Glomerular endothelial cell (primary cell): ENCODE measurements at places on chromosomes 11 and 22. TPM values are rescaled to one million over a fixed set of nuclear protein-coding genes. Genes with fewer than 3 reads are reported as not detected.

YAP1 gene
- 26.2 and 37.9 TPM in 2 replicates for total RNA-seq

XKR3 gene
- not detected in 2 replicates for total RNA-seq

OR52I2 gene
- not detected in 2 replicates for total RNA-seq

SMIM35 gene
- 0.12 TPM in 1 of 2 replicates, not detected in the other for total RNA-seq

SYNGR1 gene
- total RNA-seq: 3.1 and 3.3 TPM in 2 replicates

ST14 gene
- 0.12 TPM in 1 of 2 replicates, not detected in the other for total RNA-seq

ANKK1 gene
- 0.12 TPM in 1 of 2 replicates, not detected in the other for total RNA-seq

TEX12 gene
- total RNA-seq: 0.23 TPM in 1 of 2 replicates, not detected in the other

- DNase-seq: no peak
These were observed 326.2 kb upstream of the PDGFD start for GRCh38 chr11:104490182-104490581.

GRCh38 chr11:114060392-114061047, 1.0 kb downstream of the ZBTB16 start:
- no peak for DNase-seq

- DNase-seq: no peak
These were observed 18.3 kb upstream of the ZBED5 start for GRCh38 chr11:10876158-10876557.

DNA sequence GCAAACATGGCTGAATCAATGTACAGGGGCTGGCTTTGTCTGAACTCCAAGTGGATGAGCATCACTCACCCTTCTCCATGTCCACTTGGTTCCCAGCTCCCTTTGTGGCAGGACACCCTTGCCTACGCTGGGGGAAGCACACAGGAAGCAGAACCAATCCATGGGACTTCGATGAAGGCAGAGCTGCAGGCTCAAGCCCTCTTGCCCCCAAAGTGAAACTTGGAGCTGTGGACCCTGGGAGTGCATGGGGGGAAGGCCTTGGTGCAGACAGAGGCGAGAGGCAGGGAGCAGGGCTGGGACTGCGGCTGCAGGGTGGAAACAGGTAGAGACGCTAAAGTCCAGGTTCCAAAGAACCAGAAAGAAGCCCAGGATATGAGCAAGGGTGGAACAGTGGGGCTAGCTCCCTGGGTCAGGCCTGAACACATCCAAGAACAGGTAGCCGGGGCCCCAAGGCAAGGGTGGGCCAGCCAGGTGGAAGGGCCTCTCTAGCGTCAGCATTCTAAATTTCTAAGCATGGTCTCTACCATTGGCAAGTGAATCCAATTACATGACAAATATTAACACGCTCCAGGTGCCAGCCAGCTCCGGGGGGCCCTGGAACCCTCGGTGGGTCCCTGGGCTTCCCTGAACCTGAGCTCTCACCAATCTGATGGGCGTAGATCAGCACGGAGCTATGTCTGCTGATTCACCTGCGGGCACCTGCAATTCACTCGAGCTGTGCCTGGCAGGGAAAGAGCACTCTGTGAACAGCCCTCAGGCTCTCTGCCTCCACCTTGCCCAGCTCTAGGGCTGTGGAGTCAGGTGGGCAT, 532.8 kb downstream of the BRD1 start:
- DNase-seq: no peak

DNA sequence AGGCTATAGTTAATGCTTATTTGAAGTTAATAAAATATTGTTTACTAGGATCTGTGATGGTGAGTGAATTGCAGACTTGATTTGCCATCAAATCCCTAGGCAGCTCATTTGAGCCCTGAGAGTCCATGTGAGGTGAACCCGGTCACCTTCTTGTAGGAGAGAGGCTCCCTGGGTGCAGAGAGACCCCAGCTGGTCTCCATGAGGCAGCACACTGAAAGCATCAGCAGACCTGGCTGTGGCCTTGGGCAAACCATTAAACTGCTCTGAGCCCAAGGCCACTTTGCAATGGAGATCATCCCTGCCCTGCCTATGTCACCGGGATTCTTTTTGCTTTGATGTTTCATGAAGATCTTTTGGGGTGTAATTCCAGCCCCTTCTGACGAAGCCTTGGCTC, 125.2 kb downstream of the MICAL2 start:
- DNase-seq: no peak

GRCh38 chr11:108223348-108224149, 682 bp downstream of the ATM start:
- no peak for DNase-seq

- DNase-seq: no peak
These were observed 528.1 kb downstream of the DLG2 start for GRCh38 chr11:85098996-85099395.

DNA sequence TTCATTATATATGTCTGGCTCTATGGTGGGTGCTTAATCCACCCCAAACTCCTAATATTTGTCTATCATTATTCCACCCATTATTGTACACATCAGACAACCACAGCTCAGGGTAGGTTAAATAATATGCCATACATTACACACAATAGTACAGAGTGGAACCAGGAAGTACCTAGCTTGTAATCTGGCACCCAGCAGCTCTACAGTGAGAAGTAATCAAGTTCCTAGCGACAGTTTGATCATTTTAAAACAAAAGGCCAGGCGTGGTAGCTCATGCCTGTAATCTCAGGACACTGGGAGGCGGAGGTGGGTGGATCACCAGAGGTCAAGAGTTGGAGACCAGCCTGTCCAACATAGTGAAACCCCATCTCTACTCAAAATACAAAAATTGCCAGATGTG, 141.0 kb downstream of the LARGE1 start:
- no peak for DNase-seq

DNA sequence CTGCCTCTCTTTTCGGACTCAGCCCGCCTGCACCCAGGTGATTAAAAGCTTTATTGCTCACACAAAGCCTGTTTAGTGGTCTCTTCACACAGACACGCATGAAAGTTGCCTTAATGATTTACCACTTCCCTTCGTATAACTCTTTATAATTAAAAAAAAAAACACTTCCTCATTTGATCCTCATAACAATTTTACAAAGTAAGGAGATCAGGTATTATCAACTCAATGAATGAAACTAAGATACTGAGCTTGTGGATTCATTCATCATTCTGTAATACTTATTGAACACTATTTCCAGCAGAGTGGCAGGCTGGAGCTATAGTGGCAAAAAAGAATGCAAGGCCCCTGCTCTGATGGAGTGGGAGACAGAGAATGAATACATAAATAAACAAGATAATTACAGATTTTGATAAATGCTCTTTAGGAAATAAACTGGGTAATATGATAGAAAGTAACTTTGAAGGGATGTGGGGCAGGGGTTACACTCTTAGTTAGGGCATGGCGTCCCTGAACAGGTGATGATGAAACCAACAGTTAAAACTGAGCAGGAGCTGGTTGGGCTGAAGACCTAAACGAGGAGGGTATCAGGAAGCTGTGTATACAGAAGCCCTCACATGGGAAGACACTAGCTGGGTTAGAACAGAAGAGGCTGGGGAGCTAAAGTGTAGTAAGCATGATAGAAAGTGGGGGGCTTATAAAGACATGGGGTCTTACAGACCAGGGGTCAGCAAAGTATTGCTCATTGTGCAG, 5.4 kb upstream of the CRTAM start:
- DNase-seq: no peak

DNA sequence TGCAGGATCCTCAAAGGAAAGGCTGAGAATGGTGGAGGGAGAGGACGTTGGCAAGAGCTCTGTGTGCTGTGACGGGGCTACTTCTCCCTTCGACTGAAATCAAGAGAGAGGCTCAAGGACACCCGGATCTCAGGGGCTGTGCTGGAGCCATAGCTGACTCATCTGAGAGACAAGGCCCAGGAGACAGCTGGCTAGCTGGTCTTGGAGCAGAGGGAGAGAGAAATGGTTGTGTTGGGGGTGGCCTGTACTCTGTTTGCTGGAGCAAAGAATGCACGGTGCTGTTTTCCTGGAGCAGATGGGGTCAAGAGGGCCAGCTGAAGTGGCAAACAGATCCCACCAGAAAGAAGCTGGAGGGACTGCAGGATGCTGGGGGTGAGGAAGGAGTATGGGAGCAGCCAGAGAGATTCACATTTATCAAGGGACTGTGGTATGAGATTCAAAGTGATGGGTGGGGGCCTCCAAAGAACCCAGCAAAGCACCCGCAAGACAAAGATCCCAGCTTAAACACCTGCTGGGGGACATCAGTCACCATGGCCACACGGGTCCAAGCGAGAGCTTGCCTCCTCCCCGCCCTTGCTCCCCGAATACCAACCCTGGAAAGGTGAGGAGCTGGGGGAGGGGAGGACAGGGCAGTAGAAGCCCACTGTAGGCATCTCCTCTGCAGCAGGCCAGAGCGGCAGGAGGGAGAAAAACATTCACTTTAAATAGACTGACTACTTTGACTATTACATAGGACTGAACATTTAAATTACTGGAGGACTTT, 40.8 kb downstream of the MAP6 start:
- DNase-seq: no peak

GRCh38 chr22:49429066-49429465, 398.6 kb downstream of the BRD1 start:
- DNase-seq: no peak

DNA sequence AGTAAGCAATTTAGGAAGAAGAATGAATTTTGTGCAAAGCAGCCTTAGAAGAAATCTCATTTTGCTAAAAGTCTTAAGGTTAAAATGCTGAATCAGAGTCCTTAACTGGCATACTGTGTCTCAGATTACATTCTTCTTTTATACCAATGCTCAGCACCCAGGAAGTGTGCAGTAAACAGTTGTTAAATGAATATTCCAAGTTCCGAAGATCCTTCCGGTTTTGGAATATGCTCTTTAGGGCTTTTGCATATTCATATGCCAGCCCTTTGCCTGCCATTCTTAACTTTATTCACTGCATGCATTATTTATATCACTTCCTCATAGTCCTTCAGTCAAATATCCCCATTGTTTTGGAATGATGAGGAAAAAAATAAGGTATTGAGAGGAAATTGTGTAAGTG, 242.0 kb downstream of the DDX10 start:
- DNase-seq: no peak

GRCh38 chr11:76234021-76234415, 27.7 kb upstream of the WNT11 start:
- DNase-seq: no peak

DNA sequence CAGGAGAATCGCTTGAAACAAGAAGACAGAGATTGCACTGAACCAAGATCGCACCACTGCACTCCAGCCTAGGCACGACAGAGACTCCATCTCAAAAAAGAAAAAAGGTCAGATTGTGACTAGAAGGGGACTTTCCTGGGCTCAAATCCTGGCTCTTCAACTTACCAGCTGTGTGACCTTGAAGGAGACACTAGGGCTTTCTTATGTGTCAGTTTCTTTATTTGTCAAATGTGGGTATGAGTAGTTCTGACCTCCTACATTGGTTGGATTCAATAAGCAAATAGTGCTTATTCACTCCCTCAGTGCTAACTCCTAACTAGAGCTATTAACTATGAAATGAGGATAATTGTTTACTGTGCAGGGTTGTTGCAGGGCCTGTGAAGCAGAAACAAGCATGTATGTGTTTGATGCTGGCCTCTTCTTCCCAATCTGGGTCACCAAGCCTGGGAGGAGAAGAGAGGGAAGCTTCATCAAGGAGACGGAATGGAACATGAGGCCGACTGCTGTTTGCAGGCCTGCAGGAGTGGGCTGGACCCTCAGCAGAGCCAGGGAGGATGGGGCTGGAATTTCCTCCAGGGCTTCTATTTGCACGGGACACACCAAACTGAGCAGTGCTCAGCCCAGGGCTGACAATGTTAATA, 22.5 kb downstream of the RHOD start:
- no peak for DNase-seq

DNA sequence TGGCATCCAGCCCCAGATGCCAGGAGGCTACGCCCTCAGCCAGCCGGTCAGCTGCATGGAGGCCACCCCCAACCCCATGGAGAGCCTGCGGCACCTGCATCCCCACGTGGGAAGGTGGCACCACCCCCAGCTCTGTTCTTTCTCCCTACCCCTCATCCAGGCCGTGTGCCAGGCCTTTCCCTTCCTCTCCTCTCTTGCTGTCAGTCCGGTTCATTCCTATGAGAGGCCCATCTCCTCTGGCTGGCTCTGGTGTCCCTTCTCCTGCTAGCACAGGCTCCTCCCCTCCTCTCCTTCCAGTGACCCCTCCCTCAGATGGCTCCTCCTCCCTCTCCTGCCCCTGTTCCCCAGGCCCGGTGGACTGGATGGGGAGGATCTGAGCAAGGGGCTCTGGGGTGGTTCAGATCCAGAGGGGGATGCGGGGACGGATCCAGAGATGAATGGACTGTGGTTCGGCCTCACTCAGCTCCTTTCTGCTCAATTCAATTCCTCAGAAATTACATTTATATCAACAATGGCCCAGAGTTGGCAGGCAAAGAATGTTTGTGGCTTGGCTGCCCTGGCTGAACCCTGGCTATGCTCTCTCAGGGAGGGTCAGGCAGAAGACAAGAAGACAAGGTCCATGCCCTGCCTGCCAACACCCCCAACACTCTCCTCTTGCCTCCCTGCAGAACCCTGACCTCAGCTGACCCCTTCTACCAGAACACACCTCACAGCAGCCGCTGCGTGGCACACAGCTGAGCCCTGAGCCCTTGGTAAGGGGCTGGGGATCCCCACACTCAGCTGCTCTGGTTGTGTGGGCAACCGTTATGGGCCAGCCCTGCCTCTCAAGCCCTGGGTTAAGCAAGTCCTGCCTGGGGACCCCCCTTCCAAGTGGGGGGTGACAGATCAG, 18.5 kb upstream of the LRRC10B start:
- DNase-seq: no peak

- DNase-seq: no peak
These were observed 286.2 kb downstream of the TMEM135 start for GRCh38 chr11:87323899-87324298.
